ENCODE measurements at places on chromosomes 5 and 9.

DNA sequence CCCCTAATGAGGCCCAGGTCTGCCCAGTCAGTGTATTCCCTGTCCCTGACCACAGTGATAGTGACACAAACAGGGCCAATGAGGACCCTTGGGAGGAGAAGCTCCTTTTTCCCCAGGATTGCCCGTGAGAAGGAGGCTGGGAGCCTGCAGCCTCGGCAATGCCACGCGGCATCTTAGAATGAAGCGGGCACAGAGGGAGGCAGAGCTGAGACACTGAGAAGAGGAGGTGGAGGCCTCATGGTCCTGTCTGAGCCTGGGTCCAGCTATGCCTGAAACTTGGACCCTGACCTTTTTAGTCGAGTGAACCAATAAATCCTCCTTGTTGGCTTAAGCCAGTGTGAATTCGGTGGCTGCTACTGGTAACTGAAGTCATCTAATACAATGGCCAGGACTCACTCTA, 28.4 kb downstream of the STC2 start:
- DNase-seq: no peak

GRCh38 chr5:78811866-78812265, 163.3 kb upstream of the LHFPL2 start:
- no peak for DNase-seq

DNA sequence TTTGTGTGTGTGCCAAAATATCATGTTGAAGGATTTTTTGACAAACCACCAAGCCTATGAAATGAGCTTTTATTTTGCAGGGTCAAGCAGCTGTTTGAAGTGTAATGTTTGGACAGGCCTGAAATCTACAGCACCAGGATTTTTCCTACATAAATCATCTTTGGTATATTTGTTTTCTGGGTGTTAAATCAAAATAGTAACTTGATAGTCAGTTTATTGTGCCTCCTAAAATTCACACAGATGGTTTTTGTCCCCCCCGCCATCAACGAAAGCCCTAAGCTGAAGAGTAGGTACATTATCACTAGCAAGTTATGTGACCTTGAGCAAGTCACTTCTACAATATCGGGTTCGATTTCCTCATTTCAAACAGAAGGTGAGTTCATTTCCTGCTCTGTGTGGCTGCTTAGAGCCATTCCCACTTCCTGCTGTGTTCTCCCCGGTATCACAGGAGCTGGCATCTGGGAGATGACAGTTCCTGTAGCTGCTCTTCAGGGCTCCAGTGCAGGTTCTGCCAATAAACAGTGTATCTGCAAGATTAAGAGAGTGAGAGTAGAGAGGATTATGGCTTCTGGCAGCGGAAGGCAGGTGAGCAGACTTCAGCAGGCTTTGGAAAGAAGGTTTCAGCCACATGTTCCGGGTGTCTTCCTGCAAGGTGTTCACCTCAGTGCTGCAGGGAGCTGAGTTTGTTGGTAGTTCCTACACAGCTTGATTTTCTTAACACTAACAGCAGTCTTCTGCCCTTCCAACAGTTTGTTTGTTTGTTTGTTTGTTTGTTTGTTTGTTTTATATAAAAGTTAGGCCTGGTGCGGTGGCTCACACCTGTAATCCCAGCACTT, 48.4 kb upstream of the GNE start:
- no peak for DNase-seq

GRCh38 chr9:137761793-137762192, 115.8 kb upstream of the CACNA1B start:
- no peak for DNase-seq

- DNase-seq: no peak
Measured at GRCh38 chr9:102035929-102036328, 297.5 kb upstream of the GRIN3A start.

DNA sequence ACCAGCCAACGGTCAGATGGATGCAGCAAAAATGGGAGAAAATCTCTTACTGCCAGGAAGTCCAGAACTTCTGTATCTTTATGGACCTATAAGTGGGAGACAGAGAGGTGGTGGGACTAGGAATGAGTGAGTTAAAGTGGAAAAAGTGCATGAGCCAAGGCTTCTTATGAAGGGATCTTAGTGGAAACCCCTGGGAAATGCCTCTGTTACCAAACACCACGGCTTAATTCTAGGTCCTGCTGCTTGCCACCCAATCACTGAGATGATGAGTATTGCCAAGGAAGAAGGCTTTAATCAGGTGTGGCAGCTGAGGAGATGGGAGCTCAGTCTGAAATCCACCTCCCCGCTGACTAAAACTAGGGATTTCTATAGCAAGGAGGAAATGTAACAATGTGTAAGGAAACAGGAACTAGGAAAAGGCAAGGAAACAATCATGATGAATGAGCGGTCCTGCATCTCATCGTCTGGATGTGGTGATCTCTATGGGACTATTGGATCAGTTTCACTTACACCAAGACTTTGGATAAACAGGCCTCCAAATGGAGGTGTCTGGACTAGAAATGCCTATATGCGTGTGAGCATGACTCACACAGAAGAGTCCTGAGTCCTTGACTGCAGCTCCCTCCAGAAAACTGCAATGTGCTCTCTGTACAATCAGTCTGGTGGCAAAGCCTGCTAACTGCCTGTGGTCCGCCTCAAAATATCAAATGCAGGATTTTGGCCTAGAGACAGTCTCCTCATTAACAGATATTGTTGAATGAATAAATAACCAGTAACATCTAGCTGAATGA, 98.2 kb upstream of the PRR16 start:
- DNase-seq: no peak

- no peak for DNase-seq
Measured at GRCh38 chr5:15105799-15106393, 234.3 kb upstream of the ANKH start.

DNA sequence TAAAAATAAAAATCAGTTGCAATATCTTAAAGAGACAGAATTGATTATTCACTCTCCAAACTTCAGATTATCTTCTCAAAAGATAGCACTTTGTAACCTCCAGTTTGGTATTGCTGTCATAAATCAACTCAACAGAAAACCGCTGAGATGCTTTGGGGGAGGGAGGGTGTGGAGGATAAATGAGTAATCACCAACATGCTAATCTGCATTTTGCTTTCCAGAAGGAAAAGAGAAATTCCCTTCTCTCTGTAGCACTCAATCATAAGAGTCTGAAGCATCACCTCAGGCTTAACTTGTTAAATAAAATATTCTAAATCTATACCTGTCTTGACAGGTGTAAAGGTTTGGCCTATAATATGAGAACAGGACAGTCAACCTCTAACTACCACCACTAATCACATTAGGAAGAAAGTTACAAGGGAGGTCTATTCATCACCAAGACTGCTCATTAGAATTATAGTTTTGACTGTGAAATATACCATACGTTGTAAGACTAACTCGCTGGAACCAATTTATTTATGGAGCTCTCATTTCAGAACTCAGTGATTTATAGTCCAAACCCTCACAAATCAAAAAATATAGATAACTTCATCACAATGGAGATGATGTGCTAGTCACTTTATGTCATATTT, 89.0 kb downstream of the PIK3R1 start:
- no peak for DNase-seq

DNA sequence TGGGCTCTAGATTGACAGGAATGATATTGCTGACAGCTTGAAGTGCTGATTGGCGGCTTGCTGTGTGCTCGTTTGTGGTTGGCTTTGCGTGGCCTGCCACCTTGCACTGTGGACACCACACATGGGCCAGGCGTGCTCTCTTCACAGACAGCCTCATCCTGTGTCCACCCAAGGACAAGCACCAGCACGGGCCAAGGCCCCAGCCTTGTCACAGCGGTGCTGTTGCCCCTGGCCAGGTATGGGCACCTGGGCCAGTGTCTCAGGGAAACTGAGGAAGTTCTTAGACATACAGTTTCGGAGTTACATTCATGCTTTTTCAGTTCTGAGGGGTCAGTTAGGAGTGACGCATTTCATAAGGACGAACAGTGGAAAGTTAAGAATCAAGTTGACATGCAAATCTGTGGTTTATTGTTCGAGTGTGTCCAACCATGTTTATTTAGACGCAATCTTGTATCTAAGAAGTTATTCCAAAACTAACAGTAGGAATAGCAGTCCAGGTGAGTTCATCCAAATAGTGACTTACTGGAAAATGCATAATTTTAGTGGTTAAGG, 125.9 kb downstream of the EHMT1 start:
- DNase-seq: no peak

- DNase-seq: no peak
Measured at GRCh38 chr9:81894891-81895290, 33.3 kb upstream of the SPATA31D4 start.

Measured in urinary bladder (tissue), 4 donors.